ENCODE measurements at places on chromosomes 1 and 21.
A peak's percentile ranks its signal among the peaks of the same experiment; 100 is the strongest.

GRCh38 chr1:13911697-13912619 lies 212.0 kb downstream of the PRDM2 start:
- no peak for DNase-seq

- no peak for DNase-seq
Measured at GRCh38 chr1:167289966-167290365, 69.3 kb downstream of the POU2F1 start.

GRCh38 chr1:202162418-202163280 lies 2.2 kb upstream of the PTPN7 start:
- no peak for DNase-seq

DNA sequence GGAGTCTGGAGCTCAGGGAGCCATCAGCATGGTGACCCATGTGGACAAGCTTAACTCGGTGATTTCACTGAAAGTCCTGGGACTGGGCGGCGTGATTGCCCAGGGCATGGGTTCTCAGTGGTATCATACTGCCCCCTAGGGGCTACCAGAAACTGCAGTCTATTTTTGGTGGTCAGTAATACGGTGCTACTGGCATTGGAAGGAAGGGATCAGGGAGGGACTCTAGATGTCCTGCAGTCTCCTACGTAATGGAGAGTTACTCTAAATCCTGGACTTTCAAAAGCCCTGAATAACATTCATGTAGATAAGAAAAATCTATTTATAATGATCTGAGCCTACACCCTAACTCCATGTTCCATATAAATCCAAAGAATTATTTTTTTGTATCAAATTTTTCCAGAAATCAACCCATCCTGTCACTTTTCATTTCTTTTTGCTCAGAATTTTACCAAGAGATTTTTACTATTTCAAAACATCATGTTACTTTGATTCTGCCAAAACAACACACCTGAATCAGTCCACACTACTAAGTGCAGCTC lies 37.3 kb downstream of the PABPC4 start:
- peak; percentile 93 for DNase-seq

GRCh38 chr1:4140241-4140640 lies 240.2 kb upstream of the C1orf174 start:
- no peak for DNase-seq

GRCh38 chr1:10402729-10403274 lies 3.9 kb downstream of the PGD start:
- DNase-seq: peak; percentile 90

DNA sequence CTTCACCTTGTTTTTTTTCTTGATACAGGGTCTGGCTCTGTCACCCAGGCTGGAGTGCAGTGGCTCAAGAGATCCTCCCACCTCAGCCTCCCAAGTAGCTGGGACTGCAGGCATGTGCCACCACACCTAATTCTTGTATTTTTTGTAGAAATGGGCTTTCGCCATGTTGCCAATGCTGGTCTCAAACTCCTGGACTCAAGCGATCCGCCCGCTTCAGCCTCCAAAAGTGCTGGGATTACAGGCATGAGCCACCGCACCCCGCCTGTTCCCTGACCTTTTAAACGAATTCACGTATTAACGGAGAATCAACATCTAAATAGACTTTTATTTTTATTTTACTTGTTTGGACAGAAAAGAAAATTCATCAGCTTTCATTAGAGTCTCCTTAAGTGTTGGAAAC lies 104.8 kb downstream of the PGBD5 start:
- DNase-seq: no peak

GRCh38 chr1:155081472-155082300 lies 3.0 kb downstream of the EFNA3 start:
- no peak for DNase-seq

DNA sequence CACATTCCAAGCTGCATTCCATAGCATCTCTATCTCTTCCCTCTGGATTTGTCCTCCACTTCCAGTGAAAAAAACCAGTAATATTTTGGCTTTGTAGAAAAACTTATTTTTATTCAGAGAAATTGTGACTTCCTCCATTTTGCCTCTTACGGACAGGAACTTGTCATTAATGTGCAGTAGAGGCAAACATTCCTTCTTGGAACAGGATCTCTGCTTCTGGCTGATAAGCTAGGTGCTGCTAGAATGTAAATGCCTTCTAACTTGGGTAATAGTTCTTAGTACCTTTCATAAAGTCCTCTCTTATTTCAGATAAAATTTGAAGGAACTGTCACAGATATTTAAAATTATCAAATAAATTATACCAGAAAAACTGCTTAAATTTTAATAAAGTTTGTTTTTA lies 707.8 kb downstream of the USP25 start:
- DNase-seq: no peak

GRCh38 chr1:65963156-65963888 lies 170.6 kb downstream of the PDE4B start:
- DNase-seq: no peak

- no peak for DNase-seq
Measured at GRCh38 chr1:87935130-87935529, 606.5 kb downstream of the LMO4 start.

DNA sequence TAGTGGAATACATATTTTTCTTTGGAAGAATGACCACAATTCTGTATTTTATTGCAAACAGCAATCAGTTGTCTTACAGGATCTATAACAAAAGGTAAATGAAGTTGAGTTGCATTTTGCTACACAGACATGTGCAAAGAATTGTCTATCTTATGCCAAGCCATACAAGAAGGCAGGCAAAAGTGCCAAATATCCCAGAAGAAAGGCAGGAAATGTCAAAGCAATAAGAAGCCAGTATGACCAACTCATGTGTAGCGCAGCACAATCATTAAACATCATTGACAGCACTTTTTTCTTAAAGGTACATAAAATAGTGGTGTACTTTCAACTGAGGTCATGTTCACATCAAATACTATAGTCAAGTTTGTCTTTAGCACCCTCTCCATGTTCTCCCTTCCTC lies 42.7 kb downstream of the NIBAN1 start:
- DNase-seq: no peak

DNA sequence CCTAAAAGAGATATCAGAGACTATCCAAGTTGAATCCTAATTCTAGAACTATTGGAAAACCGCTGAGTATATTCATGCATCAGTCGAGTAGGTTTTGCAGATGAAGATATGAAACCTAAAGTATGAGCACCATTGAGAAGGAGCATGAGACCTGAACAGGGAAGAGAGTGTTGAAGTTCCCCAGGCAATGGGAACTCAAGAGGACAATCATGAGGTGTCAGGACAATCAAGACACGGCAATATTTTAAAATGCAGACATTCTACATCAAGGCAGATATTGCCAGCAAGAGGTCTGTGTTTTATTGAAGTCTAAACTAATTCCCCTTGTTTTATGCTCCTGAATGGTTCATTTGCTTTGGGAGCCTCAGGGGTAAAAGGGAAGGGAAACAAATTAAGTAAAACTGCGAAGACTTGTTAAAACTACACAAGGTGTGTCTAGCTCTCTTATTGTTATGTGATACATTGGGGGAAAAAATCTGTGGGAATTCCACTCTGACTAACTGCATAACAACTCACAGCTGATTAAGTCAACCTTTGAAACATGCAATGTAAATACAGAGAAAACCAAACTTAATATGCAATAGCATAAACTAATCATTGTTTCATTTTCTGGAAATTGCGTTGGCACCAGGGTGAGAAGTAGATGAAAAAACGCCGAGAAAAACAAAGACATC lies 347.9 kb upstream of the ADGRL2 start:
- no peak for DNase-seq

DNA sequence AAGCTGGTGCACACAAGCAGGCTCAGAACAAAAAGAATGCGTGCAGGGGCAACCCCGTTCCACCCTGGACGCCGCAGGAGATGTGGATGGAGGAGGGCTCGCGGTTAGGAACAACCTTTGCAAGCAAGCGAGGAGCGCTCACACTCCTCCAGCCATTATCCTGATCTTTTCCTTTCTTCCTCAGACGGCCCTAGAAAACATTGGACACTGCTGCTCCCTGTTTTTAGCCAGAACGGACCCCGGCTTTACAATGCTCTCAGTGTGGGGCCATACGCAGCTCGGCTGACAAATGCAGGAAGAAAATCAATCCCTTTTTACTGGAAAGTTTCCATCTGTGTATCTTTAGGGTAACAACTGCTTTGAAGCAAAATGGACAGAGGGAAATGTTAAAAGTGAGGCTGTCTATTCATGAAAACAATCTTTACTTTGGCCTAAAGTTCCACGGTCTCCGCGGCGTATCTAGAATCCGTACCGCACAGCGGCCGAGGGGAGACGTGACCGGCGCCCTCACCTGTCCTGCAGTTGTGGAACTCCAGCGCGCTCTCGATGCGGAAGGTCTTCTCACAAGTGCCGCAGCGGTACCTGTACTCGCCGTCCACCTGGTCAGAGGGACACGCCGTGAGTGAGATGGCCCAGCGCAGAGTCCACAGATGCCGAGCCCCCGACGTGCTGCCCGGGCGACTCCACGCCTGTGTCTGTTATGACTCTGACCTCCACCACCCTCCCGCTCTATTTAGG lies 44.0 kb downstream of the PRDM15 start:
- DNase-seq: no peak

- peak; percentile 37 for DNase-seq
Measured at GRCh38 chr1:84406346-84406861, 8.1 kb downstream of the DNASE2B start.

DNA sequence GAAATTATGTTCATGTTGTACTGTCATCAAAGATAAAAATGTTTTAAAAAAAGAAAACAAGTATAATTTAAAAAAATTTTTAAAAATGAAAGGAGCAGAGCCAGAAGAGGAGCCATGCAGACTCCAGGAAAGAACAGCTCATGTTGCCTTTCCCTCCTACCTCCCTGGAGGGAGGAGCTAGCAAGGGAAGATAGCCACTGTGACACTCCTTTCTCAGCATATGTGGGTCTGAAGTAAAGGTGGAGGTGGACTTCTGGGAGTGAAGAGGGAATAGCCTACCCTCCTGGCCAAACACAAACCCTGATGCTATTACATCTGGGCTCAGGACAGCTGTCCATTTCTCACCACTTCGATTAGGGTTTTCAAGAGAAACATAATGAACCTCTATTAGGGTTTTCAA lies 54.2 kb downstream of the SLC2A1 start:
- DNase-seq: no peak

DNA sequence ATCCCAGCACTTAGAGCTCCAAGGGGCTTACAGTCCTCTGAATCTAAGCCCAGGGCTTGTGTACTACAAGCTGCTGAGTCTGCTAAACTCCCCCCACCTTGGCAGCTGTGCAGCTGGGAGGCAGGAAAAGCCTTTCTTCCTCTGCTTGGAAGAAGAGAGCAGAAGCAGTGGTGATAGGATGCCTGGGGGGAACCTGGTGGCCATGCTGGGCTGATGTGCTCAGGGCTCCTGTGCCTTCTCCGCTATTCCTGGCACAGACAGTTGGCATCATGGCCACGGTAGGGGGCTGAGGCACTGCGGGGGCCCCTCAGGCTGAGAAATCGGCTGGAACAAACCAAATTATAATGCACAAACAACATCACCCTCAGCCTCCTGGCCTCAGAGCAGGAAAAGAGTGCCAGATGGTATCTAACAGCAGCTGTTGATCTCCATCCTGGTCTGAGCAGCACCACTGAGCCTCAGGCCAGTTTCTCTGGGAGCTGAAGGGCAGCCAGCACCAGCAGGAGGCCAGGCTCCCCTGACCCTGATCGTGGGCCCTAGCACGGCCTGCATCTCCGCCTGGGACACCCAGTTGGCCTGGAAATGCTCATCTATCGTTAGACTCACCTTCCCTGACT lies 35.8 kb downstream of the ECE1 start:
- DNase-seq: peak; percentile 57

GRCh38 chr1:10046356-10047085 lies 13.8 kb downstream of the UBE4B start:
- DNase-seq: peak; percentile 28

DNA sequence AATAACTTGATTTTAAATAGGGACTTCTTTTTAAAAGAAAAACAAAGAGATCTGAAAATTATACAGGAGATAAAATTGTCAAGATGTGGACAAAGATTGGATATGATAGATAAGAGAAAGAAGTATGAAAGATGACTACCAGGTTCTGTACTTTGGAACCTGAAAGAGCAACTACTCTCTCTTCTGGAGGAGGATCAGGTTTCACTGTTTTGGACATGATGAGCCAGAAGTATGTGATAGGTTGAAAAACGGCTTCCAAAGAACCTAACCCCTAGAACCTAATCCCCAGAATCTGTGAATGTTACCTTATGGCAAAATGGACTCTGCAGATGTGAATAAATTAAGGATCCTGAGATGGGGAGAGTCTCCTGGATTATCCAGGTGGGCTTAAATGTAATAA lies 26.2 kb downstream of the RSBN1 start:
- DNase-seq: peak; percentile 73

- DNase-seq: no peak
Measured at GRCh38 chr1:9505143-9505542, 34.1 kb upstream of the SLC25A33 start.

DNA sequence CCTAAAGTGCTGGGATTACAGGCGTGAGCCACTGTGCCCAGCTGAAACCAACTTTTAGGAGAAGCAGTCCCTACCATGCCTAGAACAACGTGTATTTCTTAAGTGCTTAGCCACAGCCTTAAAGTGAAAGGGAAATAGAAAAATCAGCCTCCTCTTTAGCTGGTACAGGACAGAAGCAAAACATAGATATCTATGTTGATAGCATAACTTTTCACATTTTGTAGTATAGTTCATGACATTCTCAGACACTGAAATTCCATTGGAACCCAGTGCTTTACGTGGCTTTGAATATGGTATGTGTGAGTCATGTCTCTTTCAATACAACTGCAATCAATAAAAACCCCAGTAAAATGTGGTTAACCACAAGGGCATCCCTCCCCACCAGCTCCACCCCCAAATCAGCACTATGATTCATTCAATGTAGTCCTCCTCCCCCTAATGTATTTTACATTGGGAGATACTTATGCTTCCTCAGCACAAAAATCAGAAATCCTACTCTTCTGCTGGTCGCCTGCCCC lies 32.1 kb downstream of the TGFB2 start:
- peak; percentile 98 for DNase-seq

GRCh38 chr1:183583466-183583865 lies 6.8 kb downstream of the NCF2 start:
- peak; percentile 33 for DNase-seq

GRCh38 chr1:157833145-157833544 lies 8.5 kb downstream of the CD5L start:
- DNase-seq: no peak

GRCh38 chr1:116740746-116741145 lies 13.5 kb upstream of the CD2 start:
- DNase-seq: no peak

GRCh38 chr1:228982637-228983036 lies 247.4 kb downstream of the RHOU start:
- DNase-seq: no peak

DNA sequence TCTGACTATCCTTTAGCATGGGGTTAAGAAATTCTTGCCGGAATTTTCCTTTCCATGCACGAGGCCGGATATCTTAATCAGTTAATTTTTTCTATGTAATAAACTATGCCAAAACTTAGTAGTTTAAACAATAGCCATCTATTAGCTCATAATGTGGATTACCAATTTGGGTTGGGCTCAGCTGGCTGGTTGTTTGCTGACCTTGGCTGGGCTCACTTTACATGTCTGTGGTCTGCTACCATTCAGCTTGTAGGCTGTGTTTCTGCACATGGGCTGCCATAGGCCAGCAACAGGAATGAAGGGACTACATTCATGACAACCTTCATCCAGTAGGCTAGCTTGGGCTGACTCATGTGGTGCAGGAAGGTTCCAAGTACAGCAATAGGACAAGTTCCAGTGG lies 56.0 kb upstream of the NTPCR start:
- no peak for DNase-seq

- DNase-seq: no peak
Measured at GRCh38 chr1:29343908-29344307, 107.6 kb downstream of the PTPRU start.

Measured in choroid plexus epithelial cell (primary cell).